Activated T-cell treated with anti-CD3 and anti-CD28 coated beads, Interleukin-2, amount 50 U/mL, for 72 hours (primary cell): ENCODE measurements at places on chromosomes 12 and 14.

DNA sequence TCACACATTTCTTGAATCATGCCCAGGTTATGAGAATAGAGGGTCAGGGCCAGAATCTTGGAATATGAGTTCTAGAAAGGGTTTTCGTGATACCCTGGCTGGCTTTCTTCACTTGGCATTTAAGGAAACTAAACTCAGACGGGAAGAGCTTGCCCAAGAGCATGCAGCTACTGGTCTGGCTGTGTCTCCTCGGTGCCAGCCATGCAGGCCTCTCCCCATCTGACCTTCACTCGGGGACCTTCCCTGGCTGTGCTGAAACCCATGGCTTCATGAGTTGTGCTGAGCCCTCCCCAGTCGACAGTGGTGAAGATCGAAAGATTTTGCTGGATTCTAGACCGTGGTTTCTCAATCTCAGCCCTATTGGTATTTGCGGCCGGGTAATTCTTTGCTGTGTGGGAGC lies 38.0 kb downstream of the FOXN3 start:
- DNase-seq, result no peak

DNA sequence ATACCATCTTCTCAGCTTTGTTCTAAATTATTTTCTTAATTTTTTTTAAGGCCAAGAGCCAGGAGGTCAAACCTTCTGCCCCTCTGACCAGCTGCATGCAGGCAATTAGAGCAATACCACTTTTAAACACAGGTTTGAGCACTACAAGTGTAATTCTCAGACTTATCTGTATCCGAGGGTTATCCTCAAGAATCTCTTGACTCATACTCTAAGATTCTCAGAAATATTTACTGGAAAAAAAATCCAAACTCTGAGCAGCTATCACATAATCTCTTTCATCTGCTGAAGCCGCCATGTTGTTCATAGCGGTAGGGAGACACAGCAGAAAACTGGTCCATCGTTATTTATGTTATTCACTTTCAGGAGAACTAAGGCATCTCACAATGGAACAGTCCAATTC lies 27.4 kb upstream of the PTHLH start:
- no peak for DNase-seq

GRCh38 chr12:13571035-13571434 lies 374.5 kb downstream of the EMP1 start:
- no peak for DNase-seq

GRCh38 chr14:90820958-90821357 lies 4.7 kb upstream of the TTC7B start:
- DNase-seq, result peak; percentile 86
